ENCODE measurements at places on chromosomes 6 and 20.

GRCh38 chr6:70956191-70956450 is 739 bp downstream of the B3GAT2 start:
- no peak for DNase-seq

- no peak for DNase-seq
These were observed 101.6 kb downstream of the TAF4 start for GRCh38 chr20:61963885-61964674.

DNA sequence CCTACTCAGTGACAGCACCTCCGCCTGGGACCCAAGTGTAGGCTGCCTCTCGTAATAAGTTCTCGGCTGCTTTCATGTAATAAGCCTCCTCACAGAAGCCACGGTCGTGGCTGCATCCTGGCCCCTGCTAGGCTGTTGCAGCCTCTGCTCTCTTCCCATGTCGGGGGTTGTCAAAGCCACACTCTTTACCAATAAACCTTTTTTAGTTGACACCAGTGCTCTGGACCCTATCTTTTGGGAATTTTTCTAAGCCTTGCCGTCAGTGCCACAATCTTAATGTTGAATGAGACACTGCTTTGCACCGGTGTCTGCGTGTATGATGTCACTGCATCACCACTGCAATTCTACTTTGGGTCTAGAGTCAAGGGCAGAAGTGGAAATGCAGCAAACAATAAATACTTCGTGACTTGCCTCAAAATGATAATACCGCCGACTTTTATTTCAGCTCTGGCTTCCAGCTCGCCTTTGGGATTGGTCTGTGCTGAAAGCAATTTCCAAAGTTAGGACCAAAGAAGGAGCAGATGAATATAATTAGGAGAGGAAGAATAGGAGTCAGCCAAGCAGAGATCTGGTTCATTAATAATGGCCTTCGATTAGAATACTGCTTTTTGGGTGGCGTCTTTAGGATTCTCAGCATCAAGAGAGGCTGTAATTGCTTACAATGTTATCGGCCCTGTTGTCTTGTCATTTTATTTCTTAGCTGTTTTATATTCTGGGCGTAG is 57.6 kb upstream of the CCN6 start:
- DNase-seq: no peak

DNA sequence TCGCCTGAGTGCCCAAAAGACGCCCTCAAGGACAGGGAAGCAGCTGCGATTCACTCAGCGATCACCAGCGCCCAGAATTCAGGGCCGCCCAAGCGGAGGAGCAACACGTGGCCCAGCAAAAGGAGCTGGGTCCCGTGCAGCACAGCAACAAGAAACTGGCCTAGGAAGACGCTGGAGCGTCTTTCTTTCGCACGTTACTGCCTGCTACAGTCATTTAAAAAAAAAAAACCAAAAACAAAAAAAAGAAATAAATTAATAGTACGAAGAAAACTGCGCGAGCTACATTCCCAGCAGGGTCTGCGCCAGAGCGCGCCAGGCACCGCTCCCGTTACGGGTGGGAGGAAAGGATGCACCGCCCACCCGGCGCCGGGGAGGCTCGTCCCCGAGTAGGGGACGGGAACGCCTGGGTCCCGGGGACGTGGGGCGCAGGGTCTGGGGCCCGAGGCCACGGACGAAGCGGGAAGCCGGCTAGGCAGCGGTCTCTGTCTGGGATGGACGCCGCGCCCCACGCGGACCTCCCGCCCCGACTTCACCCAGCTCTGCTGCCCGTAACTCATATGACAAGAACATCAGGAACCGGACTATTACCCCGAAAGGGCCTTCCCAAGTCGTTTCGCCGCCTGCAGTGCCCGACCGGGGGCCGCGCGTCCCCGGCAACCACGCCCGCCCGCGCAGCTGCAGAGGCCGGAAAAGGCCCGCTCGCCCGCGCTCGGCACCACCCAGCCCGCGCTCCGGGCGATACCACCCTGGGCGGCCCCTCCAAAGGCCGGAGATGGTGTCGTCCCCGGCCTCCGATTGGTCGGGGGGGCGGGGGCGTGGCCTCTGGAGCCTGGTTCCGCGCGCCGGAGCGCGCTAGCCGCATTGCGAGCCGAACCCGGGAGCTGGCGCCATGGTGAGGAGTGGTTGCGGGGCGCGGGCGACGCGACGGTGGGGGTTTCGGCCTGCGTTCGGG is at the start of gene NOP56:
NOP56 (plus strand) TSS at position 861 of the 952 bp plus-strand sequence; CDS start at position 890, 29 bp downstream.
- peak; percentile 96 for DNase-seq

GRCh38 chr6:75296811-75297779 is 12.5 kb upstream of the TMEM30A start:
- no peak for DNase-seq

DNA sequence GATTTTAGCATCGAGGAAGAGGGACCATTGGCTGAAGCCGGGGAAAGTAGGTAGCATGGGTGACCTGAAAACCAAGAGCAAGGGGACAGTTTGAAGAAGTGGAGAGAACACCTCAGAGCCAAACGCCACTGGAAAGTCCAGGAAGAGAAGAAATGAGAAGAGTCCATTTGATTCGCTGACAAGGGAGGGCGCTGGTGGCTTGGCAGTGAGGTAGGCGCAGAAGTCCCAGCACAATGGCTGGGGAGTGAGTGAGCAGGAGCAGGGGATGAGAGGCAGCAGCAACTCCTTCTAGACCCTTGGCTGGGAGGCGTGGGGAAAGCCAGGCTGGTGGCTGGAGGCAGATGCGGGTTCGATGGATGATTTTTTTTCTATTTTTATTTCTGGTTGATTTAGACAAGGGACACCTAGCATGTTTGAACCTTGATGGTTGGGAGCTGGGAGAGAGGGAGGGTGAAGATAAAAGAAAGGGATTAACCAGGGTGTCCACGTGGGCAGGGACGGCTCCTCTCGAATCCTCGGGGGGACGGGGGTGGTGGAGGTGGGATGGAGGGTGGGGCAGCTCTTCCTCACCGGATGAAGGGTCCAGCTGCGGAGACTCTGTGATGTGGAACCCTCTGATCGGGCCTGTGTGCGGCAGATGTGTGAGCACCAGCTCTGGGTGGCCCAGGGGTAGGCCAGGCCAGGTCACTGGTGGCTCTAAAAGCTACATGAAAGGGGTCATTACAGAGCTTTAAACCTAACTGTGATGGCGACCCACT is 164.2 kb downstream of the NFATC2 start:
- peak; percentile 35 for DNase-seq

DNA sequence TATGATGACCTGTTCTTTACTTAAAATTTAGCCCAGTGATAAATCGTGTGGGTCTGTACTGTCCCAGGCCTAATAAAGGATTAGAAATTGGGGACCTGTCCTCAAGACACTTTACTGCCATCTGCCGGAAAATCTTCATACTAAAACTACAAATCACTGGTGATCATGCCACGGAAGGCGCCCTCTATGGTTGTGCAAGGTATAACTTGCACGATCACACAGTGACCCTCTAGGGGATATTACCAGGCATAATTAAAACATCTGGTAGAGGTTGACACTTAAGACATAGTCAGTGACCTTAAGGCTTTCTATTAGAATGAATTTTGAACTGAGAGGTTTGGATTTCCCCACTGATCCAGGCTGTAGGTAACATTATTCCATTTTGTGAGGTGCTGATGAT is 172.6 kb downstream of the BMP2 start:
- DNase-seq: peak; percentile 33

GRCh38 chr6:91678679-91679446 is 1092.0 kb upstream of the MAP3K7 start:
- DNase-seq: no peak

- no peak for DNase-seq
These were observed 5.5 kb downstream of the TCF19 start for GRCh38 chr6:31163922-31164321.

- no peak for DNase-seq
These were observed 6.9 kb downstream of the HLA-DPB1 start for GRCh38 chr6:33082702-33083101.

GRCh38 chr20:37072293-37073196 is 23.3 kb downstream of the RBL1 start:
- DNase-seq: no peak

- DNase-seq: no peak
These were observed 9.7 kb upstream of the ADGRF5 start for GRCh38 chr6:46931416-46931815.

DNA sequence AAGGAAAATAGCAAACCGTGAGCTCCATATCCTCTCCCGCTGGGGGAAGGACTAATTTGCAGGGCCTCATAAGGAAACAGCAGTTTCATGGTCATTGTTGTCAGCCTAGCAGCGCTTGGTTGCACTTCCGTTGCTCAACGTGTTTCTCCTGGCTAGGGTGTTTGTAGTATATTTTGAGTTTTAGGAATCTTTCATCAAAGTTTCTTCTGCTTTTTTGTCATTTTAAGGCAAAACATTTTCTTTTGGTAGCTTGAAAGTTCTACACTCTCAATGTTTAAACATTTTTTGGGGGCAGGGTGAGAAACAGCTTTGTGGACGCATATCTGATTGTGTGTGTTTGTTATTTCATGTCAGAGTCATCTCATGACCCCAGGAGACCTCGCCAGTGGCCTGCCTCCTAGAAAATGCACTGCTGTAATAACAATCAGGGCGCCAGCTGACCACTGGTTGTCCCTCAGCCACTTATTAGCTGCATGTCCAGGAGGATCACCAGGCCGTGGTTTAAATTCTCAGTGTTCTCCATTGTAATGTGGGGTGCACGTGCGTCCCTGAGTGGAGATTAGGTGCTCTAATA is 20.6 kb downstream of the JARID2 start:
- DNase-seq: no peak

- no peak for DNase-seq
These were observed 11.1 kb downstream of the MAP1LC3A start for GRCh38 chr20:34569598-34569997.

GRCh38 chr6:73418081-73418741 is 23.6 kb downstream of the DDX43 start:
- DNase-seq: no peak

DNA sequence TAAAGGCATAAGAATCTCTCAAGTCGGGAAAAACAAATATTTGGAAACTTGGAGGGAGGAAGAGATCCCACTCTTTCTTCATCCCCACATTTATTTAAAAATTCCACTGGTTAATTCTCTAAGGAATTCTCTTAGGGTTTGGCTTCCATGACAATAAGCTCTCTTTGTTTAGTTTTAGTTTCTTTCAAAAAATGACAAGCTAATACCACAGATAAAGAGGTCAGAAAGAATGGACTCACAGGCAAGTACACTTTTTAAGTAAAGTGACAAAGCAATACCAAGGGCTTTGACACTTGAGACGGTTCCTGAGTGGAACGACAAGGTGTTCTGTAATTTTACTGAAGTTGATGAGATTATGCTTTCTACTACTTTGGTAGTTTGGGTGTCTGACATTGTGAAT is 872.1 kb downstream of the PHF3 start:
- DNase-seq: no peak

GRCh38 chr6:166718516-166718915 is 91.5 kb upstream of the RPS6KA2 start:
- no peak for DNase-seq

DNA sequence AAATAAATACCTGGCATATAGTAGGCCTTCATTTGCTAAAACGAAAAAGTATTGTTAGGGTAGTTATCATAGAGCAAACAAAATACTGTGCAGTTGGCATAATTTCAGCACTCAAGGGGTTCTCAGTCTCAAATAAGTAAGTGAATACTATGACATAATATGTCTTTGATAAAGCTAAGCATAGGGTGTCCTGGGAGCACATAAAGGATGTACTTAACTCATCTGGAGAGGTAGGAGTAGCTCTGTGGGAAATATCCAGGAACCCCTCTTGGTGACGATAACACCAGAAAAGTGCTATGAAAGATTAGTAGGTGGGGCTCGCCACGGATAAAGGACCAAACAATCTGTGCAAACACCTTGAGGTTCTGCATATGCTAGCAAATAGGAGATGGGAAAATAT is 23.2 kb downstream of the VNN1 start:
- no peak for DNase-seq

DNA sequence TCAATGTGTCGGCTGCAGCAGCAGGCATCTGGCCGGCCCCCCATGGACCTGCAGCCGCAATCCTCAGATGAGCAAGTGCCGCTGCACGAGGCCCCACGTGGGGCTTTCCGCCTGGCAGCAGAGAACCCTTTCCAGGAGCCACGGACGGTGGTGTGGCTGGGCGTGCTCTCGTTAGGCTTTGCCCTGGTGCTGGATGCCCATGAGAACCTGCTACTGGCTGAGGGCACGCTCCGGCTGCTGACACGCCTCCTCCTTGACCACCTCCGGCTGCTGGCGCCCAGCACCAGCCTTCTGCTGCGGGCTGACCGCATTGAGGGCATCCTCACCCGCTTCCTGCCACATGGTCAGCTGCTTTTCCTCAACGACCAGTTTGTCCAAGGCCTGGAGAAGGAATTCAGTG is 3.5 kb downstream of the AP5S1 start:
- no peak for DNase-seq

DNA sequence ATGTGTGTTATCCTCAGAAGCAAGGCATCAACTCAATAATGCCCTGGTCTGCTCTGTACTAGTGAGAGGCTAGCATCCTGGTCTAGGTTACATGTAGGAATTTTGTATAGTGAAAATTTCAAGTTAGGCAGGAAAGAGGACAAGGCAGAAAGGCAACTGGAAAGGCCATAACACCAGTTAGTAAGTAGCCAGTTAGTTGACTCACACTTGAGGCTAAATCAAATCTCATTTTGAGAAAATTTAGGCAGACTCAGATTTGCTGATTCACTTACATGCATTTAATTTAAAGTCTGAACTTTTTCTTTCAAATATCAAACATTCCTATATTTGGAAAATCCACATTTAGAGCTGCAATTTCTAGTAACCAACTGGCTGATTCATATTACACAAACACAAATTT is 184.5 kb upstream of the TCF21 start:
- no peak for DNase-seq

DNA sequence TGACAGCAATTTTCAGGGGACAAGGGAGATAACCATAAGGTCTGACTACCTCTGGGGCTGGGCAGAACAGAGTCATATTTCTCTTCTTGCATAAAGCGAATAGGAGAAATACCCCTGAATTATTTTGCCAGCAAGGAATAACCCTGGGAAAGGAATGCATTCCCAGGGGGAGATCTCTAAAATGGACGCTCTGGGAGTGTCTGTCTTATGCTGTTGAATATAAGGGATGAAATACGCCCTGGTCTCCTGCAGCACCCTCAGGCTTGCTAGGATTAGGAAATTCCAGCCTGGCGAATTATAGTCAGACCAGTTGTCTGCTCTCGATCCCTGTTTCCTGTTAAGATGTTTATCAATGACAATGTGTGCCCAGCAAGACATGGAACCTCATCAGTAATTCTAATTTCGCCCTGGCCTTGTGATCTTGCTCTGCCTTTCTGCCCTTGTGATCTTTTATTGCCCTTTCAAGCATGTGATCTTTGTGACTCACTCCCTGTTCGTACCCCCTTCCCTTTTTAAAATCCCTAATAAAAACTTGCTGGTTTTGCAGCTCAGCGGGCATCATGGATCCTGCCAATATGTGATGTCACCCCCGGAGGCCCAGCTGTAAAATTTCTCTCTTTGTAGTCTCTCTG is 221.6 kb upstream of the HS3ST5 start:
- no peak for DNase-seq

GRCh38 chr20:1131354-1131753 is 13.0 kb downstream of the PSMF1 start:
- no peak for DNase-seq
